Urothelium cell line (cell line): ENCODE measurements at places on chromosomes 5 and 9.

DNA sequence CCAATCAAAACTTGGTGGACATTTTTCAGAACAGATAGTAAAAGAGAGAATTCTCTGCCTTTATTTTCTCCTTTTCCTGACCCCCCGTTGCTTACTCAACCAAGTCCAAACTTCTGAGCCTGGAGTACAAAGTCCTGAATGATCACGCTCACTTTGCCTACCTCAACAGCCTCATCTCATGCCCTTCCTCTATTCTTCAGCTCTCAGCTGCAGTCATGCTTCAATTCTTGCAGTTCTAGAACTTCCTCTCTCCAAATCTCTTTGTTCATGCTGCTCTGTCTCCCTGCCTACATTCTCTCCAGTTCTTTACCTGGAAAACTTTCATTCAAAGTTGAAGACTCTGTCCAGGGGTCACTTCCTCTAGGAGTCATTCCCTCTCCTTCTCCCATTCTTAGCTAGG, 398.5 kb upstream of the SLC24A2 start:
- DNase-seq = no peak

- no peak for DNase-seq
Measured at GRCh38 chr9:77809552-77809951, 161.4 kb upstream of the GNA14 start.

DNA sequence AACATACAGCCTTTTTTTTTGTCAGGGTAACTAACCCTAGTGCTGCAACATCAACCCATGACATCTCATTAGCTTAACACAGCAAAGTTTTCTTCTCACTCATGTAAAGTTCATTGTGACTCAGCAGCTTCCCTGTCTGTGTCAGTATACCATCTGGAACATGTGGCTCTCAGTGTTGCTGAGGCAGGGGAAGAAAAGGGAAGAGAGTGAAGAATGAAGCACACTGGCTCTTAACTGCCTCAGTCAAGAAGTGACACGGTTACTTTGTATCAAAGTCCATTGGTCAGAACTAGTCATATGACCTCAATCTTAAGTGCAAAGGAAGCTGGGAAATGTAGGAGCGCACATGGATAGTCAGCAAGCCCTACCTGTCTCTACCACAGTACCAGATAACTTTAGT, 185.0 kb upstream of the ELL2 start:
- DNase-seq = no peak

- DNase-seq = no peak
Measured at GRCh38 chr5:130017173-130017572, 112.9 kb downstream of the CHSY3 start.

DNA sequence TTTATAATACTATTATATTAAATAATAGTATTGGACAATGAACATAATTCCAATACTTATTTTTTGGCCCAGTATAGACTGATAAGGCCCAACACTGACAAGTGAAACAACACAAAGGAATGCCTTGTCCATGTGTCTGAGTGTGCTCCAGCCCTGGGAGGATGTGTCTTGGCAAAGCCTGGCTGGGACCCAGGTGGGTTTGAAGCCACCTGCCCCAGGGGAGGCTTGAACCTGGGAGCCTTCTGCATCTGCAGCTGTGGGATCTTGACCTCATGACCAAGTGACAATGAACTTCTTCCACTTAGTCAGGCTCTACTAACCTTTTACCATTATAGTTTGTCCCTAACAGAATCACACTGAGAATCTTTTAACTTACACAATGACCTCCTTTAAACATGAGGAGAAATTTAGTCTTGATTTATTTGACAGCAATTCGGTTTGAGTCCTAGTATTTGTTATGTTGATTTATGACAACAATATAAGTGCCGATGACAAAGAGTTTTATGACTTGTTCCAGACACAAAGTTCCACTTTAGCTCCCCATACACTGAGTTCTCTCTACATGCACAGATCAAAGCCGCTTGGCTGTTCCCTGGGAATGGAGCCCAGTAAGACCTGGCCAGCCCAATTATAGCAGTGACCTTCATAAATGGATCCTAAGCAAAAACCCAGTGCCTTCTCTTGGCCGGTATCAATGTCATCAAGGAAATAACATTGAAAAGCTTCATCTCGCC, 294.5 kb downstream of the CTNND2 start:
- no peak for DNase-seq

DNA sequence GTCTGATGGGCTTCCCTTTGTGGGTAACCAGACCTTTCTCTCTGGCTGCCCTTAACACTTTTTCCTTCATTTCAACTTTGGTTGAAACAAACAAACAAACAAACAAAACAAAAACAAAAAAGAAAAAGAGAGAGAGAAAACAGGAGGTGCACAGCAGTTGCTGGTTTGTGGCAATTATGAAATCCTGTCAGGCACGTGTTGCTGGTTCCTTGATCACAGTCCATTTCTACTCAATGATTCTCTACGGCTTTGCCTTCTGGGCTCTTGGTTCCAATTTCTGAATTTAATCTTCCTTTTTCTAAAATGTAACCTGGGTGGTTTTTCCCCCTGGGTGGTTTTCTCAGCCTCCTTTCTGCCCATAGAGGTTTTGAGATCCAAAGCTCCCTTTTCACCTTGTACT, 17.8 kb upstream of the PANK3 start:
- DNase-seq = no peak

- no peak for DNase-seq
Measured at GRCh38 chr5:142856269-142856782, 86.1 kb downstream of the ARHGAP26 start.

DNA sequence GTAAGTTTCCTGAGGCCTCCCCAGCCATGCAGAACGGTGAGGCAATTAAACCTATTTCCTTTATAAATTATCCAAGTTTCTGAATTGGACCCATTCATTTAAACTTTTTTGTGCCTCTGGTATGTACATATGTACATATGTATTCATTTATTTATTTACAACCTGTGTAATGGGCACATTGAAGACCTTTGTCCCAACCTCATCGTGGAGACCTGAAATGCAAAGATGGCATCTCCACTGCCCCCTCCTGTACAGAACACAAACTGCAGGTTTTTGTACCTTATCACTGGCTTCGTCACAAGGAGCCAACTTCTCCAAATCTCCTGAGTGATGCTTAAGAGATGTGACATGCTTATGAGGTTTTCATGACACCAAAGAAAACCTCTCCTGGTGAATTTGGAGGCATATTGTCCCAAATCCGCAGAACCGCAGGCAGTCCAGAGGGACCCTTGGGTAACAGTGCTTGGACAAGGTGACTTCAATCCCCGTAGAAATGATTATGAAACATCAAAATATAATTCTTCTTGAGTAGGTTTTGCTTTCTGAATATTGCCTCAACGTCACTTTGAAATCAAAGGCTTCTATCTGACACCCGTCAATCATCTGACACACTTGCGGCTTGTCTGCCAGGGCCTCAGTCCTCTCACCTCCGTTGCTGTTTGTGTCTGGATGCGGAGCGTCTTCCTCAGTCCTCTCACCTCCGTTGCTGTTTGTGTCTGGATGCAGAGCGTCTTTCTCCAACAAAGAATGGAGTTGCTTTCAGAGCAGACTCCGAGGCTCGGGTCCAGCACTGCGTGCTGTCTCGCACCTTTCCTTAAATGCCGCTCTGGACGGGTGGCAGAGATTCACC, 135.0 kb upstream of the IRX4 start:
- peak; percentile 41 for DNase-seq

GRCh38 chr5:140049205-140049604, 6.1 kb upstream of the NRG2 start:
- DNase-seq = no peak

DNA sequence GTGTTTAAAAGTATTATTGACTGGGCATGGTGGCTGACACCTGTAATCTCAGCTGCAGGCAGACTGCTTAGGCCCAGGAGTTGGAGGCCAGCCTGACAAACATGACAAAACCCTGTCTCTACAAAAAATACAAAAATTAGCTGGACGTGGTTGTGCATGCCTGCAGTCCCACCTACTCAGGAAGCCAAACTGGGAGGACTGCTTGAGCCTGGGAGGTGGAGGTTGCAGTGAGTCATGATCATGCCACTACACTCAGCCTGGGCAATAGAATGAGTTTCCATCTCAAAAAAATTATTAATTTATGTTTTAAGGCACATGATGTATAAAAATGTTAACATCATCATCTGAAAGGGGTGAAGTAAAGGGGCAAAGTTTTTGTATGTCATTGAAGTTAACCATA, 49.7 kb upstream of the FNIP1 start:
- no peak for DNase-seq

DNA sequence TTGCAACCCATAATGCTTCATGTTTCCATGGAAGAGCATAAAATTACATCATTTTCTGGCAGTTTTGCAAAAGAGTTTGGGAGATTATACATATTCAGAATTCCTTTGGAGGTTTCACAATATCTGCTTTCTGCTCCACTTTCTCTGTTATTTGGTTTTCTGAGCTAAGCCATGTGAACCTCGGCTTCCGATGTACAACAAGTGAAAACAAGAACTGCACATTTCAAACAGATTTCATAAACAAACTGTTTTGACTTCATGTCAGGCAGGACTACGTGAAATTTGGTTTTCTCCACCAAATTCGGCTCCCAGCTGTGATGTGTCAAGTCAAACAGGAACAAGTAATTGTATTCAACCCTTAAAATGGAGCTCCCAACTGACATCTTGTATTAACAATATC, 609.8 kb downstream of the IRX1 start:
- DNase-seq = no peak

GRCh38 chr5:173456751-173457171, 128.5 kb upstream of the STC2 start:
- peak; percentile 79 for DNase-seq

GRCh38 chr9:113648586-113648985, 185.1 kb downstream of the RGS3 start:
- DNase-seq = no peak

GRCh38 chr9:87973122-87973521, 1.2 kb downstream of the CDK20 start:
- DNase-seq = no peak

GRCh38 chr9:14270358-14271092, 43.4 kb downstream of the NFIB start:
- no peak for DNase-seq

DNA sequence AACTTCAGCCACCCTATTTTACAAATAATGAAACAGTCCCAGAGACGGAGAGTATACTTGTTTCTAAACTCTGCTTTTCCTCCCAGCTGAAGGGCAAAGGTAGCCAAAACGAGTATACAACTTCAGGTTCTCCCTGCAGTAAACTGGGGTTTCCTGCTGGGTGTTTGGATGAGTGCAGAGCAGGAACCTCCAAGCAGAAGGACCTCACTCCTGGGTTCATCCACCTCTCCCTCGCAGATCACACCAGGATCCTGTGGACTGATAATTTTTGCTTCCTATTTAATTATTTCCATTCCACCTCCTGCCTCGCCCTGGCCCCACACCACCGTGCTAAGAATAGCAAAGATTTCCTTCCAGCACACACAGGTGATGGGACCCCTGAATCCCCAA, 2.0 kb upstream of the FOXB2 start:
- no peak for DNase-seq

DNA sequence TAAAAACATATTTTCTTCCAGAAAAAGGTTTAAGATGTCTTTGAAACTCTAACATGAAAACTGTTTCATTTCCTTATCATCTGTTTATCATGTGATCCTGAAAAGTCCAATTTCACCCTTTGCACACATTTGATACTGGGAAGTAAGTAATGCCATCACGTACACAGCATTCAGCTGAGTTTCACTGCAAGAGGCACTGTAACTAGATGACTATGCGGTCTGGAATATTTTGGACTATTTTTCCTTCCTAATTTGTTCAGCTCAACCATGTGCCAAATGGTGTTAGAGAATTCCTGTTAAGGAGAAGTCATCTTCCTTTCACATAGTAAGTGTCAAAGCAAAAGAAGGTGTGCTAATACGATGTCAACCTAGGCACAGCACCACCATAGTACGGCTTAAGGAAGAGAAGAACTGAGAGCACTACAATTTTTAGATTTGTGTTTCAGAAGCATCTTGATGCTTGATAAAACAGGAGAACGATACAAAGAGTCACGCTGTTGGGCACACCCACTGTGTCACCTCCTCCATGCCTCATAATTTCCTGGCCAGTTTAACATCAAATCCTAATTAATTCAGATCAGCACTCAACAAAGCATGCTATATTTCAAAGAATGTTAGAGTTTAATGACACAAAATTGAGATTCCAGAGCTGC, 77.5 kb downstream of the GNAQ start:
- no peak for DNase-seq

GRCh38 chr9:33813712-33814641, 3.0 kb upstream of the UBE2R2 start:
- DNase-seq = peak; percentile 49

DNA sequence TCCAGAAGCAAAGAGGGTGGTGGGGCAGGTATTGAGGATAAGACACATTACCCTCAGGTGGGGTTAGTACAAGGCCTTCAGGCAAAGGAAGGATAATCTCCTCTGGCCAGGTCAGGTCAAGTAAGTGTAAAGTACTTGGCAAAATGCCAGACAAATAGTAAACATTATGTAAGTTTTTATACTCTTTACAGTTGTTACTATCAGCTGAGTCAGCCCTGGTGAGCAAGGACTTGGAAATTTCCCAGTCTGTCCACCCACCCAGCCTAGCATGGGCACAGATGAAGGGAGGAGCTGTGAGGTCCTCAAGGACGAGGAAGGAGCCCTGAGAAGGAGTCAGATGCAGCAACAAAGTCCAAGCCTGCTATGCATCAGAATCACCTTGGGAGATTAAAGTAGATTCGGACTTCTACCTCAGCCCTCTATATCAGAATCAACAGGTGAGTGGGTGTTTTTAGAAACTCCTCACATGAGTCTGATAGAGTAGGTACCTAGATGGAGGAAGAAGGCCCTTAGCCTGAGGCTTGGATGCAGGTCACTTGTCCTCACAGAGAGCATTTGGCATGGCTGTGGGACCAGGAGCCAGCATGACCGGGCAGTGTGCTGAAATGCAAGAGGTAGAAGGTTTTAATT, 50.2 kb upstream of the BARX1 start:
- no peak for DNase-seq

DNA sequence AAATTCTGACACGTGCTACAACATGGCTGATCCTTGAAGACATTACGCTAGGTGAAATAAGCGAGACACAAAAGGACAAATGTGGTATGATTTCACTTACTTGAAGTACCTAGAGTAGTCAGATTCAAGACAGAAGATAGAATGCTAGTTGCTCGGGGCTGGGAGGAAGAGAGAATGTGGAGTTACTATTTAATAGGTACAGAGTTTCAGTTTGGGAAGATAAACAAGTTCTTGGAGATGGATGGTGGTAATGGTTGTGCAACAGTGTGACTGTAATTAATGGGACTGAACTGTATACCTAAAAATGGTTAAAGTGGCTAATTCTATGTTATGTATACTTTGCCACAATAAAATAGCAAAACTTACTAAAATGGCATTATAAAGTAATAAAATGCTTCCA, 34.4 kb downstream of the PAM start:
- no peak for DNase-seq

GRCh38 chr5:54551926-54552325, 34.4 kb downstream of the SNX18 start:
- DNase-seq = no peak

GRCh38 chr9:76886318-76886717, 19.6 kb downstream of the PRUNE2 start:
- DNase-seq = no peak
